ENCODE measurements at places on chromosomes 11 and 22. TPM values are rescaled to one million over a fixed set of nuclear protein-coding genes. Genes with fewer than 3 reads are reported as not detected.

GRCh38 chr11:113313601-113314000, 782 bp upstream of the TTC12 start:
- peak; percentile 79 for DNase-seq

The TMEM151A gene
- total RNA-seq: 0.39 TPM

The GRK3 gene
- 1.1 TPM for total RNA-seq

The CSF2RB gene
- total RNA-seq: not detected

- DNase-seq: no peak
Observed at GRCh38 chr22:48226026-48227013, 1463.9 kb downstream of the TBC1D22A start.

The KCNE3 gene
- 1.9 TPM for total RNA-seq

The HPS4 gene
- total RNA-seq: 19.3 TPM

- peak; percentile 80 for DNase-seq
Observed at GRCh38 chr11:32706985-32707741, 87.3 kb downstream of the CCDC73 start.

The OR10A2 gene
- not detected for total RNA-seq

- no peak for DNase-seq
Observed at GRCh38 chr11:8061555-8062428, 19.2 kb upstream of the TUB start.

The OR6T1 gene
- total RNA-seq: not detected

DNA sequence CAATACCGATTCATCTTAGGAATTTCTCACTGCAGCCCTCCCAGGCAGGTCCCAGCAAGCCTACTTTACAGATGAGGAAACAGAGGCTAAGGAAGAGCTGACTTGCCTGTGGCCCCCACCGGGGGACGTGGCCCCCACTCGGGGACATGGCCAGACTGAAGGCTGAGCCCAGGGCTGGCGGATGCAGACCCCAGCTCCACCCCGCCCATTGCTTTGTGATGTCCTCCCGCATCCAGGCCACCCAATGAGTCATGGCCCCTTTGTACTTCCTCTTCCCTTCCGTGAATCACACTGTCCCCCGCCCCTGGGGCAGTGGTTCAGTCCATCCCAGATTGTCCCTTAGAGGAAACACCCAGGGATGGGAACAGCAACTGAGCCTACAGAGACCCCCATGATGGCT, 116.0 kb upstream of the ANO1 start:
- peak; percentile 93 for DNase-seq

The SPON1 gene
- 0.10 TPM for total RNA-seq

DNA sequence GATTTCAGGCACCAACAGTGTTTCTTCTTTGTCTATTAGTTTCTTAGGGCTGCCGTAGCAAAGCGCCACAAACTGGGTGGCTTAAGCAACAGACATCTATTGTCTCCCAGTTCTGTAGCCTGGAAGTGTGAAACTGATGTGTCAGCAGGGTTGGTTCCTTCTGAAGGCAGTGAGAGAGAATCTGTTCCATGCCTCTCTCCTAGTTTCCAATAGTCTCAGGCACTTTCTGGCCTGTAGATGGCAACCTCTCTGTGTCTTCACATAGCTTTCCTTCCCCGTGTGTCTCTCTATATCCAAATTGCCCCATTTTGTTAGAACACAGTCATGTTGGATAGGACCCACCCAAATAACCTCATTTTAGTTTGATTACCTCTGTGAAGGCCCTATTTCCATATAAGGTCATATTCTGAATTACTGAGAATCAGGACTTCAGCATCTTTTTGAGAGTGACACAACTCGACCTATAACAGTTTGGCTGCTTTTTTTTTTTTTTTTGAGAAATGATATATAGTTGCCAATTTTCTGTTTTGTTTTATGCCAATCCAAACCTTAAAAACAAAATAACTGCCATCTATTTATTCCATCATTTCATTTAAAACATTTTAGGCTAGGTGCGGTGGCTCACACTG, 108.2 kb downstream of the SLC36A4 start:
- DNase-seq: peak; percentile 73

- peak; percentile 48 for DNase-seq
Observed at GRCh38 chr11:10807493-10808234, 1.1 kb downstream of the EIF4G2 start.

GRCh38 chr11:61128947-61129638, 26.8 kb downstream of the CD5 start:
- DNase-seq: no peak

GRCh38 chr11:66685276-66686099, 7.8 kb upstream of the RBM4B start:
- peak; percentile 12 for DNase-seq

GRCh38 chr11:8785998-8786397, 103.4 kb downstream of the RPL27A start:
- DNase-seq: no peak

GRCh38 chr11:10400856-10401255, 54.2 kb upstream of the AMPD3 start:
- DNase-seq: no peak

The SLC22A9 gene
- total RNA-seq: not detected
